ENCODE measurements at places on chromosomes 11 and 22.

DNA sequence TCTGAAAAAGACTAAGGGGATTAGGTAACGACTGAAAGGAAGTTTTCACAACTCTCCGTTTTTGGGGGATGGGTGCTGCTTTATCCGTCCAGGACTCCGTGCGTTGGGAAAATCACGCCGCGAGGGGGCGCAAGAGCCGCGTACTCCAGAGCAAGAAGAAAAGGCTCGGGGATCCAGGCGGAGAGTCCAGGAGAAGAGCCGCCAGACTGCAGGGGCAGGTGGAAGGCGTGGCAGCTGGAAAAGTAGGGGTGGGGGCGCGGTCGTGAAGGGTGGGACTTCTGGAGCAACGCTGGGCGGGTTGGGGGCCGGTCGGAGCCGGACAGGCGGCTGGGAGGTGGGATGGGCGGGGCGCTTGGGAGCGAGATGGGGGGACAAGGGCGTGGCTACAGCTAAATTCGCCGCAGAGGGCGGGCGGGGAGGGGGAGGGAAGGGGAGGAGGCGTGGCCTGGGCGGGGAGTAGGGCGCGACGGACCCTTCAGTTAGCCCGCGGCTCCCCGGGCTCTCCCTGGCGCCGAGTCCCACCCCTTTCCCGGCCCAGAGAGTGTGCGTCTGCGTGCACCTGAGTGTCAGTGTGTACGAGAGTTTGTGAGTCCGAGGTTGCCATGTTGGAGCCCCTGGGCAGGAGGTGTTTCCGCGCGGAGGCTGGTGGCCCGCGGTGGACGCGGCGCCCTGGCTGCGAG, 613 bp upstream of the ARHGEF17 start:
- DNase-seq = peak; percentile 91

- DNase-seq = peak; percentile 62
Measured at GRCh38 chr22:50085211-50085972, at the start of gene MLC1. Gene MLC1, minus strand, starts transcription at chr22:50085426. Its CDS starts 524 bp downstream, at chr22:50084902.

- no peak for DNase-seq
Measured at GRCh38 chr22:45335854-45336522, 26.3 kb downstream of the FAM118A start.

DNA sequence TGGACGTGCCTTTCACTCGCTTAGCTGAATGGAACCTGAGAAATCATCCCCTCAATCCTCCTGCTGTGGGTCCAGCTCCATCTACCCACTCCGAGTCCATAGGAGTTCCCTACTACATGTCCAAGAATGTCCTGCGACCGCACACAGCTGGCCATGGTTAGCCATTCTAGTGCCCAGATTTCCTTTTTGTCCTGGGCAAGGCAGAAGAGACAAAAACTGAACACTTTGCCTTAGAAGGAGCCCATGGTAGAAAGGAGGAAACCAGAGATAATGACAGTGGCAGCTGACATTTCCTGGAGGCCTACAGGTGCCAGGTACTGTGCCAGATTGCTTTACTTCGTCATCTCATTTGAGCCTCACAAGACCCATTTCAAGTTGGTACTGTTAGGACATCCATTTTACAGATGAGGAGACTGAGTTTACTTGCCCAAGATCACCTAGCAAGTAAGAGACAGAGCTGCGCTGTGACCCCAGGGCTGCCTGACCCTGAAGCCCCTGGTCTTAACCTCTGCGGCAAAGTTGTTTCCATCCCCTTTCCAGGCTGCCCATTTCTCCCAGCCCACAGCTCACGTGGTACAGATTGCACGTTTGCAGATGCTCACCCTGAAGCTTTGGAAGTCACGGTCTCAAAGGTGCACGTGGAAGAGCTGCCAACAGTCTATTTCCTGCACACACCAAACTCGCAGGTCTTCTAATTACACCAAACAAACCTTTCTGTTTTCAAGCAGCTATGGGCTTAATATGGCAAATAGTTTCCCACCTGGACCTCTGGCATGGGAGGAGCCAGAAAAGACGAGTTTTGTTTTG, 112.7 kb downstream of the ZBTB16 start:
- no peak for DNase-seq

- DNase-seq = no peak
Measured at GRCh38 chr22:26835023-26835422, 177.6 kb downstream of the MIAT start.

DNA sequence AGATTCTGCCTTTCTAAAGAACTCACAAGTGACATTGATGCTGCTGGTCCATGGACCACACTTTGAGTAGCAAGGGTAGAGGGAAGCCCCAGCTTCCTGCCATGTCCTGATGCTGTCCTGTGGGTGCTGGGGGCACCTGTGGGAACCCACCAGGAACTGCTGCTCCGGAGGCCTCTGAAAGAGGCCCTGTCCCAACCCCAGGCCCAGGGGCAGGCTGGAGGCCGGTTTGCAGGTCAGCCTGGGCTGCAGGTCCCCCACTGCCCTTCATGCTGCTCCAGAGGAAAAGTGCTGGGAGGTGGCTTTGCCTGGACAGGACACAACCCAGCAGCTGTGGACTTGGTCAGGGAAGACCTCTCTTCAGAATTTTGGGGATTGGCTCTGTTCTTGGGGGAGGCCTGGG, 44.8 kb upstream of the SLC22A12 start:
- no peak for DNase-seq

GRCh38 chr11:16774936-16775613, 36.6 kb downstream of the C11orf58 start:
- DNase-seq = no peak

GRCh38 chr11:86158704-86159580, 85.6 kb upstream of the EED start:
- no peak for DNase-seq

DNA sequence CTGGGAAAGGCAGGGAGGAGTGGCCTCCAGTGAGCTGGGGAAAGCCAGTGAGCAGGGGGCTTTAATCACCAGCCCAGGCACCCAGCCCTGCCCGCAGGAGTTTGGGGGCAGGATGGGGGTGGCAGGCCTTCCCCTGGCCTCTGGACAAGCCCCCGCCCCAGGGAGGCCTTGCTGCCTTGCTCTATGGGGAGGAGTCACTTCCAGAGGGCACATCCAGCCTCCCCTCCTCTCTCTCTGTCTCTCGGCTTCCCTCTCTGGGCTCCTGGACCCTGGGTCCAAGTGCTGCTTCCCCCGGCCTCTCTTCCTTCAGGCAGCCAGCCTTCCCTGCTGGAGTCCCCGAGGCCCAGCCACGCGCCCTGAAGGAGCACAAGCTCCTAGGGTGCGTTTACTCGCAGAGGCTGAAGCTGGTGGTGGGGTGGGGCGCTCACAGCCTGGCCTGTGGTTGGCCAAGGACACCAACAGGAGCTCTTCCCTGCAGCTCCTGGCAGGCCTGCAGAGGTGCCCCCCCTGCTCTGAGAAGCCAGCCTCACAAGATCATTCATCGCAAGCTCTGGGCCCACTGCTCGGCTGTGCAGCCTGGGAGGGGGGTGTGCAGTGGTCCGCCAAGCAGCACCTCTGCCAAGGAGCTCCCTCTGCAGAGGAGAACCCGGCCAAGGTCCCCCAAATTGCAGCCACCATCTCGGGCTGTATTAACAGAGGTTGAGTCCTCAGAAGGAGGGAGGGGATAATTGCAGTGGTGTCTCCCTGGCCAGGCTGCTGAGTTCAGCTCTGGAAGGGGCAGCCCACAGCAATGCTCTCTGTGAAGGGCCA, 25.4 kb downstream of the OSBPL5 start:
- DNase-seq = no peak

DNA sequence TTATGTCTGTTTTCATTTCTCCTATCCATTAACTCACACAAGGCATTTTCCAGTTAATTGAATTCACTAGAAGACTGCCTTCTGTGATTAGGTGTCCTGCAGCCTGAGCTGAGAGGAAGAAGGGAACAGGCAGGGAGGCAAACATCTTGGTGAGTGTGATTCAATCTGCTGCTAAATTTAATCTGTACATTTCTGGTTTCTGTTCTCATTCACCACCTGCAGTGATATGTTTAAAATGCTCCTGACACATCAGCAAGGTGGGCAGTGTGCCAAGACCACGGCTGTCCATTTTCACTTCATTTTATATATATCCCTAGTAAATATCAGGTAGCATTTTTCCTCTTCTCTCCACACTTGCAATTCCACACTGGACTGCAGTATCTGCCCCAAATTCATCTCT, 416.5 kb downstream of the TMEM135 start:
- no peak for DNase-seq

GRCh38 chr11:6545917-6546605, 49.0 kb downstream of the DNHD1 start:
- DNase-seq = no peak

DNA sequence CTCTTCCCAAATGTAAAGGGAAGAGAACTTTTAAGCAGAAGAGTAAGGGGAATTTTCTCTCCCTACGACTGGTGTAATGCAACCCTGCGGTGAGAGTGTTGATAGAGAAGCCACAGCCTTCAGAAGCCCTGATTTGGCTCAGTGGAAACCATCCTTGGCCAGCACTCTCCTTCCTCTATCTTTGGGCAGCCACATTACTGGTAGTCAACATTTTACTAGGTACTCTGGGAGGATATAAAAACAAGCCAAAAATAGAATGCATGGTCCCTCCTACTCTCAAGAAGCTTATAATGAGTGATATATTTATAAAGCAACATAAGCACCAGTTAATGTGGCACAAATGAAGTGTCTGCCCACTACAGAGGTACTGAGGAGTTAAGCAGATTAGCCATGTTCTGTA, 201.8 kb upstream of the NCAM1 start:
- no peak for DNase-seq

- DNase-seq = no peak
Measured at GRCh38 chr11:8310743-8311298, 47.1 kb upstream of the LMO1 start.

DNA sequence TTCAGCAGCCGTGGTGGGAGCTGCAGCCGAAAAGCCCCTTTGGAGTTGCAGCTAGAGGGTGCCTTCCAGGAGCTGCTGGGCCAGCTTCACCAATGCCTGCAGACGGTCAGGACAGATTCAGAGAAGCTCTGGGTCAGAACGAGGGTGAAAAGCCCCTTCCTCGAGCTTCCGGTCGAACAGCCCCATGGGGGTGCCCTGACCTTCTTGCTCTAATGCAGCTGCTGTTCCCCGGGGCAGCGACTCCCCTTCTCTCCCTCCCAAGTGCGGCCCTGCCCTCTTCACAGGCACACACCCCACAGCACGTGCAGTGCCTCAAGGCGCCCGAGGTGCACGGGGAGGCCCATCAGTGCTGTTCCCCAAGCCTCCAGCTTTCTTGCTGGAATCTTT, 9.6 kb upstream of the IFITM3 start:
- no peak for DNase-seq

DNA sequence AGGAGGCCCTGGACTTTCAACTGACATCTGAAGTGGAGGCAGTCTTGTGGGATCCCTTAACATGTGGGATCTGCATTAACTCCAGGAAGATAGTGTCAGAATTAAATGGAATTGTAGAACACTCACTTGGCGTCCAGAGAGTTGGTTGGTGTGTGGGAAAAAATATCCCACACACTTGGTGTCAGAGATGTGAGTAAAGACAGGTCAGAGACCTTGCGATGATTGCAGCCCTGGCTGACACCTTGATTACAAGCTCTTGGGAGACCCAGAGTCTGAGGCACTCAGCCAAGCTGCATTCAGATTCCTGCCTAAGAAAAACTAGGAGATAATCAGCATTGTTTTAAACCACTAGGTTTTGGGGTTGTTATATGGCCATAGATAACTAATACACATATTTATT, 7.2 kb upstream of the TPCN2 start:
- DNase-seq = no peak

DNA sequence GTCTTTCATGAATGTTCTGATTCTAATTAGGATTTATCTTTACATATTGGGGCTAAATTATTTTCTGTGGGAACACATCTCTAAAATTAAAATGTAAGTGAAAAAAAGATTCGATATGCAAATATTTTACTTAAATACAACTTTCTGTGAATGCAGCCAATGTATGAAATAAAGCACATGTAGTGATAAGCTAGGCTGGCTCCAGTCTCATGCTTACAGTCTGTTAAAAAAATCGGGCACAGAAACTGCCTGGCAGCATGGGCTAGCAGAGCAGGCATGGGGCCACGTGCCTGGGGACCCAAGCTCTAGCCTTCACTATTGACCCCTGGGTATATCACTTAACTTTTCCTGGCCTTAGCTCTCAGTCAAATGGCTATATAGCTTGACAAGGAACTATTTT, 46.5 kb downstream of the NELL1 start:
- no peak for DNase-seq

DNA sequence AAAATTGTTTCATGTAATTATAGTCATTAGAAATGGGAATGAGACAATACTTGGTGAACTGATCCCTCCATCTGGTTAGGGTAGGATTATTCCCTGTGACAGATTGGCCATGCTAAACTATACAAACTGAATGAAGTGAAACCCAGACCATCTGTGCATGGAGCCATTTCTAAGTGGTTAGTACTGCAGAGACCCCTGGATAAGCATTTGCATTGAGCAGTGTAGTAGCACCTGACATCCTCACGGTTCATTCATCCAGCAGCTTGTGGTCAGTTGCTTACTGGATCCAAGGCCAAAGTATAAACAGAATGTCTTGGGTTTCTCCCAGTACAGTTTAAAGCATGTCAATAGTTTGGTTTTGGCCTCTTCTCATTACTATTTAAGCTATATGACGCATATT, 93.8 kb upstream of the ARHGAP42 start:
- no peak for DNase-seq

DNA sequence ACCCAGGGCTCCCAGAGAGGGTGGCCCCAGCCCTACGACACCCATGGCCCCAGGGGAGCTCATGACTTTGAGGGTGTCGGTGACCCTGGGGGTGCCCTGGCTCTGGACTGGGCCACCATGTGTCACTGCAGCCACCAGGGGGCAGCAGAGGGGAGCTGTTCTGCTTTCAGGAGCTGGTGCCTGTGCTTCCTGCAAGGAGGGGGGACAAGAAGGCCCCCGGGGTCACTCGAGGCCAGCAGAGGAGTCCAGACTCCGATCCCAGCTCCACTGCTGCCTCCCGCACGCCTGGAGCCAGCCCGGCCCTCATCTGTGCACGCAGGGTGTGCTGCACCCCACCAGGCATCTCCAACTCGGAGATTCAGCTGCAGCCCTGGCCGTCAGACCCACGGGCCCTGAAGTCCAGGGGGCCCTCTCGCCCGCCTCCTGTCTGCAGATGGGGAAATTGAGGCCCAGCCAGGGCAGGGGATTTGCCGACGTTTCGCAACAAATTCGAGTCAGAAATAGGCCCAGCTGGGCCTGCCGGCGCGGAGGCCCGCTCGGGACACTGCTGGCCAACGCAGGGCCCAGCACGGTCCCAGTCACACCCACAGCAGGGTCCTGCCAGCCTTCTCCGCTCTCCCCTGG, 29.5 kb upstream of the WNT7B start:
- DNase-seq = peak; percentile 63

GRCh38 chr11:1719781-1720180, 22.8 kb downstream of the KRTAP5-6 start:
- DNase-seq = no peak

DNA sequence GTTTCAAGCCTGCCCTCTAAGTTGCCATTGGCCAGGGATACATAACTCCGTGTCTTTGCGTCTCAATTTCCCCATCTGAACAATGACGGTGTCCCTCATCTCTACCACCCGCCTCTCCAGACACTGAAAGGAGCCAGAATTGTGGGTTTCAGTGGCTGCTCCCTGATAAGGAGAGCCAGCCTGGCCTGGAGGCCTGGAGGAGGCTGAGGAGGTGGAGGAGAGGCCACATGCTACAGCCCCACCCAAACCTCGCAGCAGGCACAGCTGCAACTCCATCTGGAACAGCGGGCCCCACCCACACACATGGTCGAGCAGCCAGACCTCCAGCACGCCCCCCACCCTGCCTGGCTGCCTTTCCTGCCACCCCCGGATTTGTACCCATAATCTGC, 34.4 kb upstream of the CD82 start:
- DNase-seq = peak; percentile 26

- DNase-seq = no peak
Measured at GRCh38 chr22:27947448-27947847, 28.4 kb upstream of the PITPNB start.

Measured in CMK (cell line).